SJSA1 (cell line): ENCODE measurements at places on chromosomes 5 and 9. TPM values are rescaled to one million over a fixed set of nuclear protein-coding genes. Genes with fewer than 3 reads are reported as not detected.

DNA sequence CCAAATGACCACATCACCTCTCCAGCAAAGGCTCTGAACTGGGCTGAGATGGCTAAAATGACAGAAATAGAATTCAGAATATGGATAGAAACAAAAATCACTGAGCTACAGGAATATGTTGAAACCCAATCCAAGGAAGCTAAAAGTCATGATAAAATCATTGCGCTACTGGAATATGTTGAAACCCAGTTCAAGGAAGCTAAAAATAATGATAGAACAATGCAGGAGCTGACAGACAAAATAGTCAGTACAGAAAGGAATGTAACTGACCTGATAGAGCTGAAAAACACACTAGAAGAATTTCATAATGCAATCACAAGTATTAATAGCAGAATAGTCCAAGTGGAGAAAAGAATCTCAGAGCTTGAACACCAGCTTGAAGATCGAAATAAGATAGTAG lies 394.9 kb upstream of the GRAMD2B start:
- no peak for DNase-seq

GRCh38 chr9:89604729-89605464 lies at the start of gene GADD45G:
TSS of gene GADD45G (plus strand) at chr9:89605012. CDS start at chr9:89605122, 110 bp downstream.
- DNase-seq = no peak

GRCh38 chr9:107176436-107177151 lies 106.5 kb upstream of the RAD23B start:
- peak; percentile 2 for DNase-seq

- DNase-seq = peak; percentile 54
Observed at GRCh38 chr5:38719916-38720315, 125.9 kb upstream of the OSMR start.

Gene SLC6A18
- not detected in 2 replicates for total RNA-seq

Gene RELL2
- total RNA-seq = 5.8 and 10.1 TPM in 2 replicates

Gene CCDC152
- not detected in 2 replicates for total RNA-seq
